ENCODE measurements at places on chromosomes 13 and 19.

GRCh38 chr19:2076526-2076944, 19.6 kb downstream of the MOB3A start:
- DNase-seq, result no peak

GRCh38 chr13:79992111-79992510, 348.8 kb downstream of the SPRY2 start:
- DNase-seq, result no peak

DNA sequence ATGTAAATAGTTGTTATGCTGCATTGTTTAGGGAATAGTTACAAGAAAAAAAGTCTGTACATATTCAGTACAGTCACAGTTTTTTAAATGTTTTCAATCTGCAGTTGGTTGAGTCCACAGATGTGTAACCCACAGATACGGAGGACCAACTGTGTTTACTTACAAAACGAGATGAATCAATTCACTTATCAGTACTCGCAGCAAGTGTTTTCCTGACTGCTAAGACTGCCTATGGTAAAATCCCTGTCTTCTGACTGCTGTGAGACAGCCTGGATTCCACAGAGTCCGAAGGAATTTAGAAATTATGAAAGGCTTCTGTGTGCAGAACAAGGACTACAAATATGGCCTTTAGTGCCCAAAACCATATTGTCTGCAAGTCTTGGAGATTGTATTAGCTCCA, 45.7 kb upstream of the C1QTNF9 start:
- no peak for DNase-seq

DNA sequence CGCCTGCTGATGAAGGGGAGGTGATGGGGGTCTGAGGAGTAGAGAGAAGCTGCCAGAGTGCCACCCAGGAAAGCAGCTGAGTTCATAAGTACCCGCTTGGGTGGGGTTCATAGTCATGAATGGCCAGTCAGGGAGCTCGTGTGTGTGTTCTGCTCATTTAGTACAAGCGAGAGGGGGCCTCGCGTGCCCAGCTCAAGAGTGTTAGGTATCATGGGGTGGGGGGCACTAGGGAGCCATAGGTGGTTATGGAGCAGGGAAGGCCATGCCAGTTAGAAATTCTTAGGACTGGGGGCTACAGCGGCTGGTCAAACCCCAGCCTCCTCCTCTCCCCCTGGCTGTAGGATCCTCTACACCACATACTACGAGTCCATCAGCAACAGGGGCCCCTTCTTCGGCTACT, 46.8 kb downstream of the CD320 start:
- no peak for DNase-seq

- DNase-seq, result no peak
These were observed 244.0 kb downstream of the DCLK1 start for GRCh38 chr13:35887115-35887666.

GRCh38 chr13:106151056-106151699, 384.3 kb downstream of the EFNB2 start:
- no peak for DNase-seq

GRCh38 chr13:59914556-59914955, 249.2 kb downstream of the DIAPH3 start:
- DNase-seq, result no peak

GRCh38 chr13:75675421-75675820, 39.3 kb downstream of the LMO7 start:
- no peak for DNase-seq

DNA sequence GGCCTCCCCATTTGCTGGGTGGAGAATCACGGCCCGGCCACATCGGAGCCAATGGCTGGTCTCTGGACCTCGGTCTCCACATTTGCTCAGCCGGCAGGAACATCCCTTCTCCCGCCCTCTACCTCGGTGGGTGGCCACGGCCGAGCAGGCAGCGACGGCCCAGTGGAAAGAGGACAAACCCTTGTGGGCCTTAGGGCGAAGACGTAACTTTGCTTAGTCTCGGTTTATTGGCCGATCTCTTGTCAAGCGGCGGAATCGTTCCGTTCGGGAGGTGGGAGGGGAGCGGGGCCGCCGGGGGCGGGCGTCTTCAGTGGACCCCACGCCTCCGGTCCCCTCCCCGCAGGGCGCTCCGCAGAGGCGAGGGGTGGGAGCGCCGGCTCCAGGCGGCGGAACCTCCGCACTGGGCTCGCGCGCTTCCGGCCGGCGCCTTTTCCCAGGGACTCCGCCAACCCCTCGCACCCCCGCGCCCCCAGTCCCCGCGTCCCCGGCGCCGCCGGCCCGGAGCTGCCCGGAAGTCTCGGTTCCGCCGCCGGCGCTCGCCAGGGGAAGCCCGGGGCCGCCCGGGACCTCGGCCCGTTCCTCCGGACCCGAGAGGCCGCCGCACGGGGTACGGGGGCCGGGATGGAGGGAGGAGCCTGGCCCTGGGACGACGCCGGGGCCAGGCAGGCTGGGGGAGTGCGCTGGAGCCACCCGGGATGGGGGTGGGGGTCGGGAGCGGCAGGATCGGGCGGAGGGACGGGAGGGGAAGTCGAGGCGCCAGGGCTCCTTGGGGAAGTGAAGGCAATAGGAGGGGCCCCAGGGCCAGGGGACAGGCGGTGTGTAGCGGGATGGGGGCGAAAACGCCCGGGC, at the start of gene ZNF580:
ZNF580 (plus strand) TSS at position 426 of the 849 bp plus-strand sequence. CDS start 1,507 bp downstream, outside the sequence.
- peak; percentile 81 for DNase-seq

GRCh38 chr13:90232291-90232690, 1115.2 kb upstream of the MIR17HG start:
- DNase-seq, result no peak

DNA sequence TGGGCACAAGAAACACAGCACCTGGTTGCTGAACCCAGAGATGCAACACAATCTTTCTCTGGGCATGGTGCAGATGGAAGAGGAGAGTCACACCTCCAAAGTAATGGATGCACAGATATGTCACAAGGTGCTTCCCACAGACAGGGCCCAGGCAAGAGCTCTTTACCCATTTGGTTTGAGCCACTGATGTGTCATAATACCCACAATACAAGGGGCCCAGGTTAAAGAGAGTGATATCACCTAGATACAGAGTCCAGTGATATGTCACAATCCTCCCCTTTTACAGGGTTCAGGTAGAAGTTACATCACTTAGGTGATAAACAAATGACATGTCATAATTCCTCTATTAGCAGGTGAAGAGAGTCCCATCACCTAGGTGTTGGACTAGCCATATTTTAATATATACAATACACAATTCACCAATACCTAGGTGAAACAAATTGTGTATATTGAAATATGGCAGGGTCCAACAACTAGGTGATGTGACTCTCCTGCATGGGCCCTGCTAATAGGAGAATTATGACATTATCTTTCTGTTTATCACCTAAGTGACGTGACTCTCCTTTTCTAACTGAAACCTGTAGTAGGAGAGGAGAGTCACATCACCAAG, 5.6 kb upstream of the ZNF43 start:
- no peak for DNase-seq

DNA sequence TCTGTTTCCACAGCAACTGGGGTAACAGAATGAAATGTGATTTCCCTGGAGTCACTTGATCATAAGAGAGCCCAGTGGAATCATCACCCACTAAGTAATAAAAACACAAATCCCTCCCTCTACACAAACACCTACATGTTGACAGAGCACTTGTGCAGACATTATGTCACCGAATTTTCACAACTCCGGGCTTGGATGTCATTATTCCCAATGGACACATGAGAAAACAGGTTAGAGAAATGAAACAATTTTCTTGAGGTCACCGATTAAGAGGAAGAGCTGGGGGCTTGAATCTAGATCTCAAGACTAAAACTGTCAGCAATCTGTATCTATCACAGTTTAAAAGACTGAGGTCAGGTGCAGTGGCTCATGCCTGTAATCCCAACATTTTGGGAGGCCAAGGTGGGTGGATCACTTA, 3.1 kb downstream of the XRCC1 start:
- DNase-seq, result no peak

DNA sequence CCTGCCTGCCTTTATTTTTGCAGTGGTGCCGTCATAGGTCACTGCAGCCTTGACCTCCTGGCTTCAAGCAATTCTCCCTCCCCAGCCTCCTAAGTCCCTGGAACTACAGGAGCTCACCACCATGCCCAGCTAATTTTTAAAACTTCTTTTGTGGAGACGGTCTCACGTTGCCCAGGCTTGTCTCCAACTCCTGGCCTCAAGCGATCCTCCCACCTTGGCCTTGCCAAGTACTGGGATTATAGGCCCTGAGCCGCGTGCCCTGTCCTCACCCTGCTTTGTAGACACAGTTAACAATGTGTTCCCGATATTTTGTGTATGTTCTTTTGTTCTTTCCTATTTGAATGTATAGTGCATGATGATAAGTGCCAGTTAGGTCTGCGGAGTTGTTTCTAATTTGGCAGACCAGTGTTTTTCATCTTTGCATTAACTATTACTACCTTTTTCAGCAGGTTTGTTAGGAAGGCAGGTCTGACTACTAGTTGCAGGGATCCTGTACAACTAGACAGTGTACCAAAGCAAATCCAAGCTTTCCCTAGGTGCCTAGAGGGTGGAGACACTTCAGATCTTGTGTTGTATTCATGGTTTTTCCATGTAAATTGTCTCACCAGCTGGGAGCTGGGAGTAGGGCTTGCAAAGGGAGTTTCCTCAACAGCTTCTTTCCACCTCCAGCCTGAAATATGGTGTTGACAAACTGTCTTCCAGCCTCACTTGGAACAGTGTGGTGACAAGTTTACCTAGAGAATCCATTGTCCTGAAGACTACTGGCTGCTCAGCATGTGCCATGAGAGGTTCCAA, 9.5 kb upstream of the WTIP start:
- no peak for DNase-seq

DNA sequence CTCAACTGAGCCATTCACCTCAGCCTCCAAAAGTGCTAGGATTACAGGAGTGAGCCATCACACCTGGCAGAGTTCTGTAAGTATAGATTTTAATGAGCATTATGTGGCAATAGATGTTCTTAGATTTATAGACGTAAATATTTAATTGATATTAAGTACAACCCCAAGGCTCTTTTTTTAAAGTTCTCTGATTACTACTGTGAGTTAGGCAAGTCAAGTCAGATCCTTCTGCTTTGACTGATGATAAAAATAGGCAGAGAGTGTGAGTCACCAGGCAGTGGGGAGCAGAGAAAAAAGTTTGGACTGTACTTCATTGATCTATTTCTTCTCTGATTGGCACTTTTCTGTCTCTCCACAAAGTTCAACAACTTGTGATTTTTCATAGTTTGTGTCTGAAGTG, 1379.9 kb downstream of the UQCRFS1 start:
- no peak for DNase-seq

- DNase-seq, result peak; percentile 48
These were observed 275.4 kb downstream of the DNAJC15 start for GRCh38 chr13:43298816-43299215.

DNA sequence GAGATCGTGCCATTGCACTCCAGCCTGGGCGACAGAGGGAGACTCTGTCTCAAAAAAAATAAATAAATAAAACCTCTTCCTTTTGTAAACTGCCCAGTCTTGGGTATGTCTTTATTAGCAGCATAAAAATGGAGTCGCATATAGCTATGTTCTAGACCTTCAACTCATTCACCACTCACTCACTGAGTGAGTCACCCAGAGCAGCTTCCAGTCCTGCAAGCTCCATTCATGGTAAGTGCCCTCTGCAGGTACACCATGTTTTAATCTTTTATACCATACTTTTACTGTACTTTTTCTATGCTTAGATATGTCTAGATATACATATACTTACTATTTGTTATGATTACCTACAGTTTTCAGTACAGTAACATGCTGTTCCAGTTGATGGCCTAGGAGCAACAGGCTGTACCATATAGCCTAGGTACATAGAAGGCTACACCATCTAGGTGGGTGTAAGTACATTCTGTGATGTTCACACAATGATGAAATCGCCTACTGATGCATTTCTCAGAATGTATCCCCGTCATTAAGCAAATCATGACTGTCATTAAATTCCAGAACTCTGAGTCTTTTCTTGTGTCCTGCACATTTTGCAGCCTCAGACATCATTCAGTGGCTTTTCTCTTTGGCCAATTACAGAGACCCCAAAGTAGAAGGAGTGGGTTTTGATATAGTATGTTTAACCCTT, 13.7 kb upstream of the FARP1 start:
- DNase-seq, result no peak

- DNase-seq, result no peak
These were observed 5.8 kb downstream of the CD320 start for GRCh38 chr19:8302357-8302691.

- no peak for DNase-seq
These were observed 55.7 kb upstream of the DCT start for GRCh38 chr13:94535231-94535630.

DNA sequence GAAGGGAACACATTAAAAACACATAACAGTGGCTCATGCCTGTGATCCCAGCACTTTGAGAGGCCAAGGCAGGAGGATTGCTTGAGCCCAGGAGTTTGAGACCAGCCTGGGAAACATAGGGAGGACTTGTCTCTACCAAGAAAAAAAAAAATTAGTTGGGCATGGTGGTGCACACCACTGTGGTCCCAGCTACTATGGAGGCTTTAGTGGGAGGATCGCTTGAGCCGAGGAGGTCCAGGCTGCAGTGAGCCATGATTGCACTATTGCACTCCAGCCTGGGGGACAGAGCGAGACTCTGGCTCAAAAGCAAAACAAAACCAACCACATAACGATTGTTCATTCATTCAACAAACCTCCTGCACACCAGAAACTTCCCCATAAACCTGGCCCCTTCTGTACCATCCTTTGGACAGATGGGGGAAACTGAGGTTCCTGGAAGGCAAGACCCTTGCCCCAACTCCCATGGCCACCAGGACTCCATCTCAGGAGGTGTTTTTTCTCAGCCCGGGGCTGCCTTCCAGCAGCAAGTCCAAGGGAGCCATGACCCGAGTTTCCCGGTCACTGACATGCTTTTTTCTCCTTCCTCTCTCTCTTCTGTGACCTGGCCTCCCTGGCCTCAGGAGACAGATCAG, 4.3 kb downstream of the FOSB start:
- no peak for DNase-seq

GRCh38 chr19:29631450-29631849, 25.4 kb downstream of the POP4 start:
- no peak for DNase-seq

DNA sequence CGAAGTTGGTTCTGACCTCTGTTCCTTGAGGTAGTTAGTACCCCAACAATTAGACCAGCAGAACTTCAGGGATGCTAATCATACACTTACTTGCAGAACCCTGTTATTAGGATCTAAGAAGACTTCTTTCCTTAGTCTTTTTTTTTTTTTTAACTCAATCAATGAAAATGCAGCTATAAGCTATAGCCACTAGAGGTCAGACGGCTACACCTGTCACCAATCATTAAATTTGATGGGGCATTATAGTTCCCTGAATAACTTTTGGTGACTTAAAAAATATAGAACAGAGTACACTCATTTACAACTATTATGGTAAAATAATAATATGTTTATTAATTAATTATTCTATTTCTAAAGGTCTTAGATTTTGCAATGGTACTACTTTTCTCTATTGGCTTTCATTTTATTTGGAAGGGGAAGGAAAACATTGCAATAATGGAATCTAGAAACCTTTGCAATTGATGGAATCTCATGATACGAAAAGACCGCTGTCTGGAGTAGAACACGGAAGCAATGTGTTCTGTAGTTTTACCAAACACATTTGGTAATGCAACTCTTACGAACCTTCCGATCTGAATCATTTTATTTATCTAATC, 483.2 kb downstream of the DIAPH3 start:
- no peak for DNase-seq

- DNase-seq, result no peak
These were observed 5.3 kb upstream of the TCF3 start for GRCh38 chr19:1657746-1658145.

GRCh38 chr19:13187419-13187818, 37.2 kb downstream of the IER2 start:
- no peak for DNase-seq

Measured in hippocampal formation (tissue), 2 donors.